ENCODE measurements at places on chromosomes 11 and 22. TPM values are rescaled to one million over a fixed set of nuclear protein-coding genes. Genes with fewer than 3 reads are reported as not detected.

GRCh38 chr22:32842486-32842885 lies 41.0 kb downstream of the TIMP3 start:
- DNase-seq = no peak

- no peak for DNase-seq
These were observed 5.1 kb downstream of the APBB1 start for GRCh38 chr11:6413791-6414201.

- DNase-seq = no peak
These were observed 90.2 kb downstream of the DDX10 start for GRCh38 chr11:108754901-108755625.

NUP98 gene
- 127 TPM for total RNA-seq

GRCh38 chr11:117668321-117668751 lies 128.7 kb downstream of the DSCAML1 start:
- no peak for DNase-seq

DNA sequence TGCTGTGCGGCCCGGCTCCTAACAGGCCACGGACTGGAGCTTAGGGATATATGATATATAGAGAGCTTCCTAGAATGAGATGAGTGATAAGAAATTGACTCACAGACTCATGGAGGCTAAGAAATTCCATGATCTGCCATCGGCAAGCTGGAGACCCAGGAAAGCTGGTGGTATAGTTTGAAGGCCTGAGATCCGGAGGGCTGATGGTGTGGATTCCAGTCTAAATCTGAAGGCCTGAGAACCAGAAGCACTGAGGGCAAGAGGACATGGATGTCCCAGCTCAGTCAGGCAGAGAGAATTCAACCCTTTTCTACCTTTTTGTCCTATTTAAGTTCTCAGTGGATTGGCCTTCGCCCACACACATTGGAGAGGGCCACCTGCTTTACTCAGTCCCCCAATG lies 564.8 kb downstream of the TBC1D22A start:
- no peak for DNase-seq

GRCh38 chr11:95799546-95799945 lies 9.2 kb downstream of the CEP57 start:
- DNase-seq = no peak

- no peak for DNase-seq
These were observed 21.6 kb downstream of the IMMP1L start for GRCh38 chr11:31487848-31488247.

DNA sequence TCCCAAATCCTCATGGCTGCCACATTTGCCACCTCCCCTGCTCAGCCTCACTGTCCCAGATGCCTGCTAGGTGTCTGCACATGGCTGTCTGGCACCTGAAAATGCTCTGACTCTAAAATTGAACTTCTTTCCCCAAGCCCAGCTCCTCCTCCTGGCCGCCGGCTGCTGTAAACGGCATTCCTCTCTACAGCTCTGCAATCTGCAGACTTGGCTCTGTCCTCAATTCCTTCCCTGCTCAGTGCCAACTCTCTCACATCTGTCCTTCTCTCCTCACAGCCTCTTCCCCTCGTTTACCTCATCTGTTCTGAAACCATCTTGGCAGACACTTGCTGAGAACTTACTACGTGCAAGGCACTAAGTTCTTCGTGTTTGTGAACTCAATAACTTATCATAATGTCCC lies 169.4 kb upstream of the SYT13 start:
- DNase-seq = no peak

GRCh38 chr22:19442166-19442565 lies 5.3 kb downstream of the C22orf39 start:
- DNase-seq = no peak

MRPL23 gene
- 155 TPM for total RNA-seq

DNA sequence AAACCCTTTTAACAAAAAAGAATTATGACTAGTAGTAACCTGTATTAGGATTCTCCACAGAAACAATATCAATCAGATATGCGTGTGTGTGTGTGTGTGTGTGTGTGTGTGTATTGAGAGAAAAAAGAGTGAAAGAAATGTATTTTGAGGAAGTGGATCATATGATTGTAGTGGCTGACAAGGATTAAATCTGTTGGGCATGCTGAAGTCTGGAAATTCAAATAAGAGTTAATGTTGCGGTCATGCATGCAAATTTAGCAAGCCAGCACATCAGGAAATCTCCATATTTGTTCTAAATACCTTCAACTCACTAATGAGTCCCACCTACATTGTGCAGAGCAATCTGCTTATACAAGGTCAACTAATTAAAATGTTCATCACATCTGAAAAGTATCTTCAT lies 46.8 kb upstream of the IGLL5 start:
- DNase-seq = no peak

DNA sequence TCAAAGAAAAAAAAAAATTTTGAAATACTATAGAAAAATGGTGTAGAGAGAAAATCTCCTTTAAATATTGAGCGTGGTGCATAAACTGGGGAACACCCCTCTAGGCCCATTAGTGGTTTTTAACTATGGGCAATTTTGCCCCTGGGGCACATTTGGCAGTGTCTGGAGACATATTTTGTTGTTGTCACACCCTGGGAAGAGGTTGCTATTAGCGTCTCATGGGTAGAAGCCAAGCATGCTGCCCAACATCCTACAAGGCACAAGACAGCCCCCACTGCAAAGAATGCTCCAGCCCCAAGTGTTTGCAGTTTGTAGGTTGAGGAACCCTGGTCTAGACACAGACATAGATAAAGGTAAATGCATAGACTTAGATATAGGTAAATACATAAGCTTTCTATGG lies 92.6 kb downstream of the KIAA1671 start:
- no peak for DNase-seq

OR52E8 gene
- total RNA-seq = not detected

C1QTNF5 gene
- total RNA-seq = 15.3 TPM

OR2D2 gene
- total RNA-seq = not detected

DNA sequence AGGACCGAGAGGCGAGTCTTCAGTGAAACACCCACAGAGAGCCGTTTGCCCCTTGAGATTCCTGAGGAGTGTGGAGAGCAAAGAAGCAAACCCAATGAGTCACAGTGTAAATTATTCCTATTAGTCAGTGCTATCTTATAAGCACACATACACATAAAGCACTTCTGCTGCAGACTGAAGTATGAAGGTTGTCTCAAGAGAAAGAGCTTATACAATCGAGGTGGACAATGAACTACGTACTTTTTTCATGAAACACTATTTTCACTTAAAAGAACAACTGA lies 37.3 kb downstream of the GALNT18 start:
- no peak for DNase-seq

DNA sequence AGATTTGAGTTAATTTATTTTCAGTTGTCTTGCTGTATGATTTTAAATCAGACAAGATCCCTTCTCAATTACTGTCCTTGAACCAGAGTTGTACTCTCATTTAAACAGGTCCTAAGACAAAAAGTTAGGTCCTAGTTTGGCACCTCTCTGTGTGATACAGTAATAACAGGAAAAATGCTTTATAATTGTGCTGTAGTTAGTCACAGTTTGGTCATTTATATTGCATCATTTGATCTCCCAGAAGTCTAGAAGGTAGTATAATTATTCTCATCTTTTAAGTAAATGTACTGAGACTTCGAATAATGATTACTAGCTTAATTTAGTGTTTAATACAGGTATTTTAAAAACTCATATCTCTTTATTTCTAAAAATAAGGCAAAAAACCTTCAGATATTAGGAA lies 18.1 kb upstream of the LUZP2 start:
- DNase-seq = no peak

GRCh38 chr22:29879753-29880152 lies 3.2 kb upstream of the MTMR3 start:
- DNase-seq = no peak

RAC2 gene
- 14.4 TPM for total RNA-seq

MICAL2 gene
- 285 TPM for total RNA-seq
